ENCODE measurements at places on chromosomes 11 and 22.

DNA sequence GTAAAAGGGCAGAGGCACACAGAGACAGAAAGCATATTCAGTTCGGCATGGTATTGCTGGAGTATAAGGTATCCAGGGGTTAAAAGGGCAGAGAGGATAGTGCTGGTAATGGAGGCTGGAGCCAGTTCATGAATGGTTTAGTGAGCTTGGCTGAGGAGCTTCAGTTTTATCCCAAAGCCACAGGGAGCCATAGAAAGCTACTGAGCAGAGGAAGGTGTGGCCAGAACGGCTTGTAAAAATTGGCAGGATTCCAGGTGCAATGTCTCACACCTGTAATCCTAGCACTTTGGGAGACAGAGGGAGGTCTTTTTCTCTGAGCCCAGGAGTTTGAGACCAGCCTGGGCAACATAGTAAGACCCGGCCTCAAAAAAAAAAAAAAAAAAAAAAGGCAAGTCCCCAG is 186.1 kb downstream of the MYO18B start:
- DNase-seq = no peak

DNA sequence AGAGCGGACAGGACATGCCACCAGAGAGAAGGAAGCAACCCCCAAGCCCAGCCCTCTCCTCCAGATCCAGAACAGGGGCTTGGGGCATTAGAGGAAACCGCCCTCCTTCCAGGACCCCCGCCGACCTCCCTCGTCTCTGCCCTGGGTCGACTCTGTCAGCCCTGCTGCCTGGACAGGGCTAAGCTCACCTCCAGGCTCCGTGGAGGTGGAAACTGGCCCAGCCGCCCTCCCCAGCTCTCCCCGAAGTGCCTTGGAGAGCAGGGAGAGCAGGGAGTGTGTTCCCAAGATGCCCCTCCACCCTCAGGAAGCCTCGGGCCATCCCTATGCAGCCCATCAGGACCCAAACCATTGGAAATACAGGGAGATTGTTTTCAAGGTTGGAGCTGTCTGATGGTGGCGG is 26.8 kb downstream of the ANO1 start:
- DNase-seq = no peak

GRCh38 chr11:110524238-110524637 is 94.5 kb downstream of the FDX1 start:
- DNase-seq = peak; percentile 76

GRCh38 chr22:31923747-31924146 is 20.6 kb upstream of the YWHAH start:
- no peak for DNase-seq

Measured in foreskin keratinocyte (primary cell).